ENCODE measurements at places on chromosomes 6 and 20.

DNA sequence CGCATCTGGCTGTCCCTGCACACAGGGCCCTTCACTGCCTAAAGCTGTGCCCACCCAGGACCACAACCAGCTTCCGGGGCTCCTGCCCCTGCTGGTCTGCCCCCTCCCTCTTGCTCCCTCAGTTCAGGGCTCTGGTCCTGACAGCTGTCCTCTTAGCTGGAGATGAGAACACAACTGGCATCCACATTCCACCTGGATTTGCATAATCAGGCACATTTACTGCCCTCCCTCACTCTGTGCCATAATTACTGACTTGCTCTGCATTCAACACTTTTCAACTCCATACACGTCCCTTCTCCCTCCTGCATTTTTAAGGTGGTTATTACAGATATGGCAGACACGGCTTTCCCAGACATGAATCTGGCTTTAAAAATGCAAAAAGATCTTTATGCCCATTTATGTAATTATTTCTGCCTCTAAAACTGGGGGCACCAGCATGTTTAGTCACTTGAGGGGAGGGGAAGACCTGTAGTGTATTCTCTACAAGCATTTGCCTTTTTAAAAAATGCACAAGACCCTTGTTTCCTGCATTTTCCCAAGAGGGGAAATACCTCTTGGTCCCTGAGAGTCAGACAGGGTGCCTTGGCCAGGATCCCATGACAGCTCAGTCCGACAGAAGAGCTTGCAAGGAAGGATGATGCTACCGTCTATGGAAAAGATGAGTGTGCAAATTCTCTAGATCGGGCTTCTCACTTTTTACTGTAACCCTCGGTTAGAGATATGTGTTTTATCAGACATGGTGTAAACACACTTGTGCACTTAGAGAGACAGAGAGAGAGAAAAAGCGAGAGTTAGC lies 401.8 kb downstream of the PREX1 start:
- DNase-seq: no peak

- no peak for DNase-seq
These were observed 39.2 kb downstream of the SAMD3 start for GRCh38 chr6:130183271-130184222.

- no peak for DNase-seq
These were observed 43.9 kb upstream of the GGTLC1 start for GRCh38 chr20:24032400-24032898.

- DNase-seq: no peak
These were observed 120.8 kb downstream of the MAP7 start for GRCh38 chr6:136429264-136430065.

GRCh38 chr20:25675161-25675560 lies 21.5 kb downstream of the ZNF337 start:
- DNase-seq: no peak

GRCh38 chr20:23290761-23291574 lies 59.6 kb upstream of the NXT1 start:
- DNase-seq: no peak

- no peak for DNase-seq
These were observed 1088.2 kb upstream of the CITED2 start for GRCh38 chr6:140462453-140463311.

- DNase-seq: no peak
These were observed 7.7 kb upstream of the ZKSCAN8 start for GRCh38 chr6:28134015-28134414.

DNA sequence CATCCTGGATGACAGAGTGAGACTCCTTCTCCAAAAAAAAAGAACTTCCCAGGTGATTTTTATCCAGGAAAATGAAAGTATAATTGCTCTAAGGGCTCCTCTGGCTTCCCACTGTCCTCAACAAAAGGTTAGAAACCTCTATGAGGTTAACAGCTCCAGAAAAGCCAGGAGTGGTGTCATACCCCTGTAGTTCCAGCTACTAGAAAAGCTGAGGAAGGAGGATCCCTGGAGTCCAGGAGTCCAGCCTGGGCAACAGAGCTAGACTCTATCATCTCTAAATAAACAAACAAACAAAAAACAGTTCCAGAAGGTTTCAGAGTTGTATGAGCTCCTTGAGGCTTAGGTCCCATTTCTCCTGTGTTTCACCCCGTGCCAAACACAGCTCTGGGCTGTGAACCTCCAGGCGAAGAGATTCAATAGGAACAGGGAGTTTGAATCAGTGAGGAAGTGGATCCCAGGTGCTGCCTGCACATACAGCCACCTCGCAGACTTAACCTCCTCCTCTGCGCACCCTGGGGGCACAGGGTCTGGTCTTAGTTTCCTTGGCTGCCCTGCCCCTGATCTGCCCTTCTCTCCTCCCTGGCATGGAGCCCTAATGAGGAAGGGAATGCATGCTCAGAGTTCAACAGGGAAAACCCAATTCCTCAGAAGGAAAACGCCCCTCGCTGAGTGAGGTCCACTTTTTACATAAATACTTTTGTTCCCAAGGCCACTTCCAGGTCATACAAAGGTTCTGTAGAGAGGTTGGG lies 31.0 kb downstream of the ZC3H12D start:
- no peak for DNase-seq

DNA sequence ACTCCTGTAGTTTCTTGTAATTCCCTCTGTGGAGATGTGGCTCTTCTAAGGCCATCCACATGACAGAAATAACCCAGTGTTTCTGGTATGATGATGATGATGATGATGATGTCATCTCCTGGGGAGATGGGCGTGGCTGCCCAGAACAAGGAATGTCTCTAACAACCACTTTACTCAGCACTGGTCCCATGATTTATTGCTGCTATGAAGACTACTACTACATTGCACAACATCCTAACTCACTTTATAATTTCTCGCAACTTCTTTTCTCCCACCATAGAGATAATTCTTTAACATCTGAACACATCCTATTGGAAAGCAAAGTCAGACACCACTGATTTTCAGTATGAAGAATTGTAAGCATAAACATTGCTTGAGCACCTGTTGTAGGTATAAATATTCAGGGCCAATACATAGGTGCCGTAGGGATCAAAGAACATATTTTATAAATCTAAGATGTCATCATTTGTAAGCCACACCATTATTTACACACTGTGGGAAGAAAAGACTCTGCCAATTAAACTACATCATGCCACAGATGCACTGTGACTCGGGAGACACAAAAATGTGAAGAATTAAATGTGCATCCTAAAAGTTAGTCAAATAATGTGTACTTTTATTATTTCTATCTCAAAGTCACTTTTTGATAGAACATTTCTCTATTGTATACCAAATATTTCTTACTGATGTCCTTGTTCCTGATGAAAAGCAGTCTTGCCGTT lies 6.4 kb downstream of the TPMT start:
- no peak for DNase-seq

- no peak for DNase-seq
These were observed 428.6 kb downstream of the HACE1 start for GRCh38 chr6:104431096-104431495.

DNA sequence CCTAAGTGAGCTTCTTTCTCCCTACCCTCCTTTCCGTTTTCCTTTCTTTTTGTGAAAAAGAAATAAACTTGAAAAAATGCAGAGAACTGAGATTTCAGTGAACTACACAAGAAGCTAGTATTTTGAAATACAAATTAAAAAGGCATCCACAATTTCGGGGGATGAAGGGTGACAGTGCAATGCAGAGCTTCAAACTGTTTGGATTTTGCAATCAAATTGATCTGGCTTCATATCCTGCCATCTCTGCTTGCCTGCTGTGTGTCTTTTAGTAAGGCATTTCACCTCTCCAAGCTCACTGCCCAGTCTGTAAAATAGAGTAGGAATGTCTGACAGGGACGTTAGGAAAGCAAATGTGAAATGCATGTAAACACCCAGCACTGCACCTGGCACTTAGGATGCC lies 258.0 kb downstream of the HACE1 start:
- no peak for DNase-seq

GRCh38 chr6:144897441-144897921 lies 612.3 kb downstream of the UTRN start:
- DNase-seq: no peak

DNA sequence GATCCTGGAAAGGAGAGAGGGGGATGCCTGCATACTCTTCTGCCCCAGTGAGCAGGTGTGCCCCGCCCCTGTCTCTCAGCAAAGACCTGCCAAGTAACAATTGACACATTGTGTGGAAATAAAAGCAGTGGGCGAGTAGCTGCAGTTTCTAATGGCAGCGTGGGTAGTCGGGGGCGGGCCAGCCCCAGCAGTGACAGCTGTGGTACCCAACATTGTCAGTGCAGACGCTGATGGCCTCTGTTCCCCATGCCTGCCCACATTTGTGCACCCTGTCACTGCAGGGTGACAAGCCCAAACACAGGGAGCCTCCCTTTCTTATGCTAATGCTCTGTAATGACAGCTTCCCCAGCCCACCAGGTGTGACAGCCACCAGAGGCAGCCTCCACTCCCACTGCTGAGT lies 491.7 kb downstream of the DHX35 start:
- DNase-seq: no peak

GRCh38 chr6:50637267-50637666 lies 76.1 kb upstream of the TFAP2D start:
- no peak for DNase-seq

DNA sequence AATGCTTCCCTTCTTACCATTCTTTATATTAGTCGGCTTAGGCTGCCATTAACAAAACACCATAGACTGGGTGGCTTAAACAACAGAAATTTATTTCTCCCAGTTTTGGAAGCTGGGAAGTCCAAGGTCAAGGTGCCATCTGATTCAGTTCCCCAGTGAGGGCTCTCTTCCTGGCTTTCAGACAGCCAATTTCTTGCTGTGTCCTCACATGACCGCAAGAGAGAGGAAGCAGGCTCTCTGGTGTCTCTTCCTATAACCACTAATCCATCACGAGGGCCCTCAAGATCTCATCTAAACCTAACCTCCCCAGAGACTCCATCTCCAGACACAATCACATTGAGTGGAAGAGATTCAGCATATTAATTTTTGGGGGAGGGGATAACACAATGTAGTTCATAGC lies 193.0 kb upstream of the SGK1 start:
- no peak for DNase-seq

DNA sequence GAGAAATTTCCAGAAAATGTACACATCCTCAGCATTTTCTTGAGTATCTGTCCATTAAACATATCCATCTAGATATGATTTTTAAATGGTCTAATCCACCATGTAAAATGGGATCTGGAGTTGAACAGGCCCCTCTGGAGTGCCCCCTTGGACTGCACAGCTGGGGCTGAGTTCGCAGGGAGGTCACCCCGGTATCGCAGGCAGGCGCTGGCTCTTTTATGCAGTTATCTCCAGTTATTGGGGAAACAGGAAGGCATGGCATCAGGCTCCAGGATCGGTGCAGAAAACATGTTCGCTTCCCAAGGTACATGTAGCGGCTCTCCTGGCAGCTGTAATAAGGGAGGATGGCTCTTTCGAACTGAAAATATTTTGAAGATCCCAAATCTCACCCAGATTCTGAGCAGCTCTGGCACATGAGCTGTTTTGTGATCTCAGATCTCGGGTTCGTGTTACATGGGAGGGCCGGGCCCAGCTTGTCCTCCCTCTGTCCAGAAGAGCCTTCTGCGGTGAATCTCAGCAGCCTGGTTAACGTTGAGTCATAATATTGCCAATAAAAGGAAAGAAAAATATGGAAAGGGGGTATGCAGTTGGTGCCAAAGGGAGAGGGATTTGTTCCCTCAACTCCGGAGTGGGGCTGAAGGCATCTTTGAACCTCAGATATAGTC lies 167.7 kb downstream of the EYA2 start:
- no peak for DNase-seq

DNA sequence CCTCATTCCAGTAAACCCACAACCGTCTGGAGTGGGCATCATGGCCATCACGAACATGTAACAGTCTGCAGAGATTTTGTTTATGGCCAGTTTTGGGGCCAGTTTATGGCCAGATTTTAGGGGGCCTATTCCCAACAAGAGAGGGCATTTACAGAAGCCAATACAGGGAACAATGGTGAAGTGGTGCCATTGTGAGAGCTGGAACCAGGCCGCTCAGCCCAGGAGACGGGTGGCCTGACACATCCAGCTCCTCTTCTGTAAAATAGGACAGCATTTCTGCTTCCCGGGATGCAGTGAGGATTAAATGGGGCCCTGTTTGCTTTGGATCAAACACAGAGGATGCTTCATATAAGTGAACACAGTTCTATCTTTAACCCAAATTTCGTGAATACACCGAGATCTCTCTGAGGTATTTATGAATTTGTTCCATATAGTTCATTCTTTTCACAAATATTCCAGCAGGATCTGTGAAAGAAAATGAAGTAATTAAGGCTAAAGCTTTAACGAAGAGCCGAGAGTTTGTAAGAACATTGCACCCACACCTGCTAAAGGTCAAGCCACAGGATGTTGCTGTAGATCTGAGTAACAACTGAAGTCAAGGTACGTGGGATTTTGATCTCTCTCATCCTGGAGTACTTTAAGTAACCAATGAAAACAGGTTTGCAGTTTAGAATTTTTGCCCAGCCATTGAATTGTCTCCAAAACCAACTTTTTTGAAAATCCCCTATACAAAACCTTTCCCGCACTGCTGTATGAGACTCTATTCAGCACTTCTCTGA lies 14.5 kb upstream of the SIRPG start:
- no peak for DNase-seq

- no peak for DNase-seq
These were observed 55.4 kb upstream of the FOXQ1 start for GRCh38 chr6:1256435-1257008.

GRCh38 chr20:38018385-38018784 lies 14.9 kb downstream of the TTI1 start:
- no peak for DNase-seq

DNA sequence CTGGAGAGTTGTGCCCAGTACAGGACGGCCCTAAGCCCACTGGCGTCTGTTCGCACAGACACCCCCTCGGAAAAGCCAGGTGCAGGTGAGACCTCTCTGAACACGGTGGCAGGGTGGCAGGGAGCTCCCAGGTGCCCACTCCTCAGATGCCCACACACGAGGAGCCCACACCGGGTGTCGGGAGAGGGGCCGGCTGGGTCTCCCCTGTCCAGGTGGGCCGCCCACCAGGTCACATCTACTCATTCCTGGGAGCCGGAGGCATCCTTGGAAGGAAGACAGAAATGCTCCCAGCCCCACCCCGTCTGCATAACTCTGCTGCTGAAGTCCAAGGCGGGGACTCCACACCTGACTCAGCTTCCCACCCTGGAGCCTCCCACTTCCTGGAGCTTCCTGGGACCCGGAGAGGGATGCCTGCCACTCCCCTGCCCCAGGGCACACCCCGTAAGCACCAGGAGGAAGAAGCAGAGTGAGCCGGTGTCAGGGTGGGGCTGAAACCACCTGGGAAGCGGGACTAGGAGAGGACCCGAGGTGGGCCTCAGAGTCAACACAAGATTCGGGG lies 2.5 kb downstream of the SRMS start:
- DNase-seq: no peak

All from T-helper 2 cell (primary cell).